NCI-H2081 treated with DMSO at 0.1 percent for 48 hours (cell line): ENCODE measurements at places on chromosomes 6 and 20.

DNA sequence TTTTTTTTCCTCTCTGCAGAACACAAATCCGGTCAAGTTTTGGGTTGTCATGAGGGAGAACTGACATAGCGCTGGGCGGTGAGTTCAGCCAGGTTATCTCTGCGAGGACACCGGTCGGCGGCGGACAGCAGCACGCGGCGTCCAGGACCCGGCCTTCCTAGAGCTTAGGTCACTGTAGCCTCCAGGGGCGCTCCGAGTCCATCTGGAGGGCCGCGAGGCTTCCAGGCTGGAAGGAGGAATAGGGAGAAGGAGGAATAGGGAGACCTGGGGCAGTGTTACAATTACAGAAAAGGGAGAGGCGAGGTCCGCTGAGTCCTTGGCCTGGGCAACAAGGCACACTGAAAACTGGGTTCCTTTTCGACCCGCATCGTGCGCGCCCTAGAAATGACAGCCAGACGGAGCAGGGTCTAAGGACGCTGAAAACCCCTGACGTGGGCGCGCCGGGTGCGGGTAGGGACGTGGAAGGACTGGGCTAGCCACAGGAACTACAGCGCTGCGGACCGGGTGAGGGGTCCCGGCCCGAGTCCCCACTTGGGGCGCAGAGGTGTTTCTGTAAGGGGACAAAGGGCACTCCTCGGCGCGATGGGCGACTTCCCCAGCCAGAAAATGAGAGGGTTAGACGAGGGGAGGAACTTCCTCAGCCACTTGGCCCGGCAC is 536 bp upstream of the FNDC1 start:
- no peak for DNase-seq

GRCh38 chr6:168097621-168098430 is 18.8 kb upstream of the FRMD1 start:
- no peak for DNase-seq

- no peak for DNase-seq
Observed at GRCh38 chr6:167512696-167513375, 187.9 kb downstream of the TTLL2 start.

GRCh38 chr20:1933465-1933870 is 38.3 kb downstream of the SIRPA start:
- DNase-seq, result no peak

- no peak for DNase-seq
Observed at GRCh38 chr20:19310541-19310940, 98.1 kb downstream of the SLC24A3 start.

- DNase-seq, result no peak
Observed at GRCh38 chr6:45555981-45556771, 178.4 kb upstream of the SUPT3H start.

- no peak for DNase-seq
Observed at GRCh38 chr6:33433544-33434191, 13.8 kb downstream of the SYNGAP1 start.

DNA sequence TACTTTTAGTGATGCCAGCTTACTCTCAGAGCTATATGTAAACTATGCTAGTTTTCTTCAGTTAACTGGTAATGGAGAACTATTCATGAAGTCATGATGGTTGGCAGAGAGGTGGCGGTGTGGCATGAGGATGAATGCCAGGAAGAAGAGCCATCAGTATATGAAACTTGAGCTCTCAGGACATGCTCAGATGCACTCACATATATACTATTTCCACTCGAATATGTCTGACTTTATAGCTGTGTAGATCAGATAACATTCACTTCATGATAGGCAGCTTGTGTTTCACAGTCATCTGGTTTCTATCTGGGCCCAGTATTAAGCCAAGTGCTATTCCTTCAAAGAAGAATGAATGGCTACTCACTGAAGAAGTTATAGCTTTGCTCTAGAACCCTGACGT is 46.2 kb upstream of the CEP85L start:
- DNase-seq, result no peak
